ENCODE measurements at places on chromosomes 5 and 9.

GRCh38 chr5:32851559-32852173 is 140.5 kb downstream of the NPR3 start:
- no peak for DNase-seq

DNA sequence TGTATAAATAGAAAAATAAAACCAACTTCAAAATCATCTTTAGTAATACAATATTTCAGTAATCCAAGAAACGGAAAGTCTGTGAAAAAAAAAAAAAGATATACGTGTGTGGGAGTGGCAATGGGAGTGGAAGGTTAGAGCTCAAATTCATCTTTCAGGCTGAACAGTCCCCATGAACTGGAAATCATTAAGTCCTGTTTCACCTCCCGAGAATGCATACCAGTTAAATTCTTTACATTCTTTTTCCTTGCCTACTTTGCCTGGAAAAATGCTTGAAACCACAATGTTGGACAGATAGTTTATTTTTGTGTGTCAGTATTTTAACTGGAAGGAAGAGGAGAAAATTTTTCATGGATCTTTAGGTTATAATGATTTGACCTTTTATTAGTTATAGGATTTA is 166.8 kb downstream of the MUSK start:
- DNase-seq: no peak

DNA sequence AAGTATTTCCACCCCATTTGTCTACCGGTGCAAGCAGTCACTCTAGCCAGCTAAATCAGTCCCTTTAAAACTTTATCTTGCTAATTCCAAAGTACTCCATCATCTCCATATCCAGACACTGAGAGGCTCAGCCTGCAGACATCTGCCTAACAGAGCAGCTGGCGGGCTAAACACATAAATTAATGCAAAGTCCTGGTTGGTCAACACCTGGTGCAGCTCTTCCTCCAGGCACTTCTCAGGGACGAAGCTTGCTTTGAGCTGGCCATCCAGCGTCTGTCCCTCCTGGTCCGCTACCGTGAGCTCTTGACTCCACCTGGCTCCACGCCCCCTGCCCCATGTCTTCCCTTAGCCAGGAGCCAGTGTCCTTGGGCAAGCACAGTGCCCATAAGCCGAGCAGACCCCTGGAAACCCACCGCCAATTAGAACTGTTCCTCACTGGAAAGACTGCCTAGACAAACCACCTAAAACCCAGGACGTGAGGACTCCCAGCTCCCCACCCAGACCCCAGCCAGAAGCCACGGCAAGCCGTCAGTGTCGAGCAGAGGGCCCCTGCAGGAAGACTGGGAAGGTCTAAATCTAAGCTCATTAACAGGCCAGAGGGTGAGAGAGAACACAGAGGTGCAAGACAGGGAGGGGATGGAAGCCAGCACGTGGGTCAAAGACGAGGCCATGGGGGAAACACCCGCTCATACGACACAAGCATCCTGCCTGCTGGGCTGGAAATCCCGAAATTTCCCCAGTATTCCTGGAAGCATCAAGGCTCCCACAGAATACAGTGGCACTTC is 120.0 kb downstream of the COL23A1 start:
- DNase-seq: no peak

- DNase-seq: no peak
Measured at GRCh38 chr9:129140397-129141065, 29.3 kb downstream of the PTPA start.

DNA sequence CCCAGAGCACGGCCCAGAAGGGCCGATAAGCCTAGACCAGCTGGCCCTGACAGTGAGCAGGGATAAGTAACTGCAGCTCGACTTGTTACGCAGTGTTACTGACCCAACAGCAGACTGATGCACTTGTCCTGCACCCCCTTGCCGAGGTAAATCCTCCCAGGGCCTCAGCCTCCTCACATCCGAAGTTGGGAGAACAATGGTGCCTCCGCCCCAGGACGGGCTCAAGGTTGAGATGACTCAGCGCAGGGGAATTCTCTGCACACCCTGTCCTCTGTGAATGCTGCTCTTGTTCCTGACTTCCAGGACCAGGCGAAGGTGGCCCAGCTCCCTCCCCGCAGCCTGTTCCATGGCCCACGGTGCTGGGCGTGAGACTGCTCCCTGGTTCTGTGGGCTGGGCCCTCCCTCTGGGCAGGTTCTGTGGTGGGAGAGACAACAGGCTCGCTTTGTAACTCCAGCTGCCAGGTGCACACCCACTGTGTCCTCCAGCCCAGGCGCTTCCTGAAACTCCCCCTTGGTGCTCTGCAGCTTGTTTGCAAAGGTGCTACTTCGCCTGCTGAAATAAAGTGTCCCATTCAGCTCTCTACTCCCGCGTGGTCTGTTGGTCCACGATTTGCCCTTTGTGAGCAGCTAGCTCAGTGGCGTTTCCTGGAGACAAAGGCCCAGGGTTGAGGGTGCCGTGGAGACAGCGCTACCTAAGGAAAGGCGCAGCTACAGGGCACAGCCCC is 40.1 kb upstream of the SLC6A19 start:
- DNase-seq: no peak

- DNase-seq: no peak
Measured at GRCh38 chr9:116387934-116388698, 234.5 kb downstream of the PAPPA start.

DNA sequence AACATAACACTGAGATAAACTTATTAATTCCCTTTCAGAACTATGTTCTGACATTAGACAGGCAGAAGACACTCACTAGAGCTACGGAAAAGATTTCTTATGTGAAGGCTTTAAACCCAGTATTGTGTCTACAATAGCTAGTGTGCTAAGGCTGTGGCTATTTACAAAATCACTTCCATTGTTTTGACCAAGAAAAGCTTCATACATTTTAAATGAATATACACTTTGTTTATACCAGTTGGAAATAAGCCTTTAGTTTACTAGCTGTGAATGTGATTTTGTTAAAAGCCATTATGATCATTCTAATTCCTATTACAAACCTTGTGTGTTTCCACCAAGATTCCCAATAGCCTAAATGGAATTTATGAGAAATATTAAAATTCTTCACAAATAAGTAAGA is 83.0 kb downstream of the AGTPBP1 start:
- no peak for DNase-seq

DNA sequence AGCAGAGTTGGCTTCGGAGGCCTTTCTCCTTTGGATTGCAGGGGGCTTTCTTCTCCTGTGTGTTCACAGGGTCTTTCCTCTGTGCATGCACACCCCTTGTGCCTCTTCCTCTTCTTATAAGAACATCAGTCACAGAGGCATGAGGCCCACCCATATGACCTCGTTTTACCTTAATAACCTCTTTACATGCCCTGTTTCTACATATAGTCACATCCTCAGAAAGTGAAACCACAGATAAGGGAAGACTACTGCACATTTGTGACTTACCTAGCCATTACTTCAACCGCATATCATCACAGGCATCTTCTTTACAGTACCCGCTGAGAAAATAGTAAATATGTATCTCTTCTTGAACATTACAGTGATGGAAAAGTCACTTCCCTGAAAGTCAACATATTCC is 204.9 kb upstream of the TARS1 start:
- no peak for DNase-seq

GRCh38 chr5:65395526-65396155 is 86.1 kb downstream of the ADAMTS6 start:
- DNase-seq: no peak

Data from T follicular helper cell (primary cell).